ENCODE measurements at places on chromosomes 11 and 22. TPM values are rescaled to one million over a fixed set of nuclear protein-coding genes. Genes with fewer than 3 reads are reported as not detected.

Gene SESN3
- 113 TPM for total RNA-seq

Gene PTH
- total RNA-seq = not detected

Gene PHOX2A
- not detected for total RNA-seq

Gene CCDC87
- 0.17 TPM for total RNA-seq

Gene IRAG1
- total RNA-seq = 0.79 TPM
